GM23248 (cell line): ENCODE measurements at places on chromosomes 7 and 10. TPM values are rescaled to one million over a fixed set of nuclear protein-coding genes. Genes with fewer than 3 reads are reported as not detected.

Gene ACTR3C
- not detected in 2 replicates for total RNA-seq

Gene ANKRD1
- 8.3 and 10.9 TPM in 2 replicates for total RNA-seq

Gene CHST3
- total RNA-seq, result 42.2 and 43.3 TPM in 2 replicates

Gene DGKB
- 0.65 and 9.9 TPM in 2 replicates for total RNA-seq

Gene NPFFR1
- not detected in 2 replicates for total RNA-seq

Gene ELAPOR2
- total RNA-seq, result 1.0 and 1.8 TPM in 2 replicates

Gene PNLIPRP3
- not detected in 2 replicates for total RNA-seq

Gene FAM221A
- 0.43 and 4.9 TPM in 2 replicates for total RNA-seq

Gene OR2AE1
- not detected in 2 replicates for total RNA-seq

Gene TMEM213
- not detected in 2 replicates for total RNA-seq

Gene AQP1
- 0.54 and 1.1 TPM in 2 replicates for total RNA-seq

Gene NACAD
- total RNA-seq, result 1.0 and 2.9 TPM in 2 replicates

Gene TEX36
- 0.76 TPM in 1 of 2 replicates, not detected in the other for total RNA-seq

Gene LRRC61
- total RNA-seq, result not detected in 2 replicates
